ENCODE measurements at places on chromosomes 5 and 9. TPM values are rescaled to one million over a fixed set of nuclear protein-coding genes. Genes with fewer than 3 reads are reported as not detected.

The UHRF2 gene
- 46.4 TPM for total RNA-seq

The MYMK gene
- not detected for total RNA-seq

The SPTLC1 gene
- 110 TPM for total RNA-seq

The WNK2 gene
- total RNA-seq: not detected

The ABCA1 gene
- total RNA-seq: 88.3 TPM

The BARHL1 gene
- not detected for total RNA-seq

The GPR21 gene
- total RNA-seq: 1.9 TPM

Measured in fibroblast of villous mesenchyme (primary cell).